MCF 10A (cell line): ENCODE measurements at places on chromosomes 2 and 18.
A peak's percentile ranks its signal among the peaks of the same experiment; 100 is the strongest.

- peak; percentile 82 for DNase-seq
These were observed 50.2 kb upstream of the DTNA start for GRCh38 chr18:34659579-34660517.

GRCh38 chr2:19902216-19902740 is 495 bp upstream of the TTC32 start:
- no peak for DNase-seq

DNA sequence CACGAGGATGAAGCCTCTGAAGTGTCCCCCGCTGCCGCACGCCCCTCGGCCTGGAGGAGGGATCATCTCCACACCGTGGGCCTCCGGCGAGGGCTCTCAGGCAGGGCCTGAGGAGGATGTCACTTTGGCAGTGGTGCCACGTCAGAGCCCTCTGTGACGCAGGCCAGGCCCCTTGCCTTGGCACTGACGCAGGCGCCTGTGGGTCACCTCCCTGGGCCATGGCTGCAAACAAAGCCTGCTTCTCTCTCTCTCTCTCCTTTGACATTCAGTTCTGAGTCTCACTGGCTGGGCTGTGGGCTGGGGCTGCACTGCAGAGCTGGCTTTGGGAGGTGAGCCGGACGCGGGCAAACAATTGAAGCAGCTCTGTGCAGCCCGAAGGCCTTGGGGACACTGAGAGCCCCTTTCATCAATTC is 273.7 kb downstream of the TWIST2 start:
- DNase-seq = no peak

DNA sequence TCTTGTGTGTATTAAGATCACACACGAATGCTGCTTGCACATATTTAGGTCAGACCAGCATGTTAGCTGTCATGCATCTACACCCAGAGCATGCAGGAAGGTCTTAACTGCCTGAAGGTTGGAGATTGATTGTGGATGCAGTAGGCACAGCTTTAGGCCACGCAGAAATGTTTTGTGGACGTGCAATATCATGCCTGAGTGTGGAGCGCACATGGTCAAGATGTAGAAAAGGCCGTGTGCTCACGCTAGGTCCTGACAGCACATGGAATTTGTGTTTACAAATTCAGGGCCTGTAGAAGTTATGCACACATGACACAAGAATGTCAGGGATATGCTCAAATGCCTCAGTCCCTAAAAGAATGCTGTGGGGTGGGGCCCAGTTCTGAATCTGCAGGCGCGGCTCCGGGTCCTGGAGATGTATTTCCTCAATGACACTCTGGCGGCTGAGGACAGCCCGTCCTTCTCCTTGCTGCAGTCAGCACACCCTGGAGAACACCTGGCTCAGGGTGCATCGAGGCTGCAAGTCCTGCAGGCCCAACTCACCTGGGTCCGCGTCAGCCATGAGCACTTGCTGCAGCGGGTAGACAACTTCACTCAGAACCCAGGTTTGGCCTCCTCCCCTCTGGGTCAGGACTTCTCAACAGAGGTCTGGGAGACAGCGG is 27.9 kb downstream of the MARCO start:
- DNase-seq = no peak

DNA sequence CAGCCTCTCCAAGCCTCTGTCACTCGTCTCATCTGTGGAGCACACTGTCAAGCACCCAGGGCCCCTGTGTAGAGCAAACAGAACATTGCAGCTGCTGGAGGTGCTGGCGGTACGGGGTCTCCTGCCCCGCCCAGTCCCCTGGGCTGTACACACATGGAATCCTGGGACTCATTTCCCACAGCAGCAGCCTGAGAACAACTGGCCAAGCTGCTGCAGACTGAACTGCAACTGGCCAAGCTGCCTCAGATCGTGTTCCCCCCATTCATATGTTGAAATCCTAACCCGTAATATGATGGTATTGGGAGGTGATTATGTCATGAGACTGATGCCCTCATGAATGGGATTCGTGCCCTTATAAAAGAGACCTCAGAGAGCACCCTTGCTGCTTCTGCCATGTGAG is 130.5 kb downstream of the NCK2 start:
- no peak for DNase-seq

DNA sequence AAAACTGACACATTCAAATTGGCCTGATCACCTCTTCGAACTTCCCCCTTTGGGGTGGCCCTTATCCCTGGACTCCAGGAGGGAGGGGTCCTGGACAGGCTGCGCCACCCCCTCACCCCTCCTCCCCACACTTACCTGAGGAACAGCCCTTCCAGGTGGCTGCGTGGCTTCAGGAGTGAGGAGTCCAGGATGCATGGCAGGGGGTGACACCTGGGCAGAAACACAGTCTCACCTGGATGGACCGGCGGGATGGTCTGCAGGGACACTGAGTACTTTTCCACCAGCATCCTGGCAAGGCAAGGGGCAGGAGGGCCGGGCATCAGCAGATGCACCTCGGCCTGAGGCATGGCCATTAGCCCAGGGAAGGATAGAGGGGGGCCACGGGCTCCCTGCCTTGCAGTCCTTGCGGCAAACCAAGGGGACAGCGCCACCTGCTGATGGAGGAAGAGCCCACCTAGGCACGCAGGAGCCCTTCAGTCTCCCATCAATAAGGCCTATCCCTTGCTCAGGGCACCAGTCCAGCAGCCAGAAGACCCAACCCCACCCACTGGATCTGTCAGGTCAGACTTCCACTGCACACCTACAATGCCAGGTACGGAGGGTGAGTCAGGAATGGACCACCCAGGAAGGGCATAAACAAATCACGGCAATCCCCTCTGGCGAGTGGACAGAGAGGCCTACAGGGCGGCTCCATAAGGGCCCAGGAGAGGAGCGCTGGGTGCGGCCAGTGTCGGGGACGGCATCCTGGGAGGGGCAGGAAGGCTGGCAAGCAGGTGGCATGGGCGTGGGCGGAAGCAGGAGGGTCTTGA is 26.0 kb downstream of the FAM178B start:
- peak; percentile 83 for DNase-seq

- no peak for DNase-seq
These were observed 29.9 kb downstream of the LIPG start for GRCh38 chr18:49591775-49592174.

- peak; percentile 86 for DNase-seq
These were observed 60.5 kb downstream of the G6PC2 start for GRCh38 chr2:168961450-168962229.

DNA sequence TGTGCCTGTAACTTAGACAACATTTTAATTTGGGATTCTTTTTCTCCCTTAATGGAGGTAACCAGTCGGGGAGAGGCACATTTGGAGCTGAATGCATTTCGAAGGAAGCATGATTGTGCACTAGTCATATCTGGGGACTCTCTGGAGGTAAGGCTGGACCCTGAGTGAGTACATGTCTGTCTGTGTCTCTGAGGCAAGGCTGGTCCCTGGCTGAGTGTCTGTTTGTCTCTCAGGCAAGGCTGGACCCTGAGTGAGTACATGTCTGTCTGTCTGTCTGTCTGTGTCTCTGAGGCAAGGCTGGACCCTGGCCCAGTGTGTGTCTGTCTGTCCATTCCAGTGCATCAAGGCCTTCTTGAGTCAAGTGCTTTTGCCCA is 51.5 kb upstream of the NFATC1 start:
- no peak for DNase-seq

- no peak for DNase-seq
These were observed 105.5 kb downstream of the GYPC start for GRCh38 chr2:126761256-126761980.

GRCh38 chr18:63440881-63441280 is 18.6 kb upstream of the VPS4B start:
- DNase-seq = no peak

- DNase-seq = peak; percentile 63
These were observed 34.5 kb downstream of the FARP2 start for GRCh38 chr2:241390301-241391206.

DNA sequence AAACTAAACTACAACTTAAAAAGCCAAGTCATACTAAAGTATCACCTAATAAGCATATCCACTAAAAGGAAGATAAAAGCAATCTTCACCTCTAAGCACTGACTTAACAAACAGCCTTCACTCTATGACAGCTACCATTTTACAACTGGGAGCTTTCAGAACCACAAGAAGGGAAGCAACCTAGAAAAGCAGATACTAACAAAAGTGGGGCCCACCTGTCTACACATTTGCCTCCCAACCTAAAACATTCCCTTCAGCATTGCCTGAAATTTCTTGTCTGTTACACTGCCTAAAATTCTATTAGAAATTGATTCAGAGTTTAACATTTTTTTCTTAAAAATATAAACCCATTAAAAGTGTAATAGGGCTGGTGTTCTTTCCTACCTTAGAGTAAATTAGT is 172.0 kb downstream of the ATAD2B start:
- DNase-seq = no peak

GRCh38 chr2:6945087-6945813 is 28.0 kb downstream of the RNF144A start:
- no peak for DNase-seq

DNA sequence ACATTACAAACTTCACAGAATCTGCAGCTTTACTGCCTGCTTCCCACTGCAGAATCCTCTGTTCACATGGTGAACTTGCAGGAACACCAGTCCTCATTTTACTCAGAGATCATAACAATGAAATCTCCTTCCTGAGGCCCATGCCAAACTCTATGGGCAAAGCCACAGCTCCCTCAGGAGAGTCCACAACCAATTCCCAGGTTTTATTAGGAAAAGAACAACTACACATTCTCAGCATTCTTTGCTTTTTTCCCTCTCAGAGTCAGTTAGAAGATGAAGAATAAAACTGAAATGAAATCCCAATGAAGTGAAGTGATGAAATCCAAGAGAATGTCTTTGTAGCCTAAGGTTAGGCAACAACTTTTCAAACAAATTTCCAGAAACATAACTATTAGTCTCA is 233.7 kb downstream of the DSEL start:
- no peak for DNase-seq

GRCh38 chr2:74474899-74475298 is 2.4 kb upstream of the MRPL53 start:
- DNase-seq = no peak
